ENCODE measurements at places on chromosomes 16 and 17. TPM values are rescaled to one million over a fixed set of nuclear protein-coding genes. Genes with fewer than 3 reads are reported as not detected.

DNA sequence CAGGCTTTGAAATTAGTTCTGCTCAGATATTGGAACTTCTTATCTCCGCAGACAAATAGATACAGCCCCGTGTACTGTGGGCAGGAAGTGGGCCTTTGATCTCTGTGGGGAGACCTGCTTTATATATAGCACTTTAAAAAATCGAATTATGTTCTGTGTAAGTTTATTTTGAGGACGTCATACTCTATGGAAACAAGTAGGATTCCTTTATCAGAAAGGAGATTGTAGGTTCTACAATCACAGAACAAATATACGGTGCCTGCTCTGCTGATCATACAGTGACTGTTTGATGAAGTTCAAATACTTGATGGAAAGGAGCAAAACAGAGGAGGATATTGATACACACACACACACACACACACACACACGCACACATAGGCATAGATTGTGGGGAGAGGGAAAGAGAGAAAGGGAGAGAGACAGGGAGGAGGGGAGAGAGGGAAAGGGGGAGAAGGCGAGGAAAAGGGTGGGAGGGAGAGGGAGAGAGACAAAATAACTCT, 14.7 kb upstream of the TMEM220 start:
- no peak overlapping the region for H3K4me3 ChIP-seq
- DNase-seq, result no peak
- no peaks in the 10 kb centered on the region for H3K27me3 ChIP-seq
- no peak overlapping the region for H3K27ac ChIP-seq

GRCh38 chr16:50696575-50697420, 3.4 kb downstream of the NOD2 start:
- DNase-seq, result peak; percentile 95
- H3K4me3 ChIP-seq, result no peak overlapping the region
- H3K27ac ChIP-seq, result peak overlapping the region; percentile 62
- peaks cover 46% of the 10 kb centered on the region for H3K4me1 ChIP-seq
- H3K27me3 ChIP-seq, result no peaks in the 10 kb centered on the region

DNA sequence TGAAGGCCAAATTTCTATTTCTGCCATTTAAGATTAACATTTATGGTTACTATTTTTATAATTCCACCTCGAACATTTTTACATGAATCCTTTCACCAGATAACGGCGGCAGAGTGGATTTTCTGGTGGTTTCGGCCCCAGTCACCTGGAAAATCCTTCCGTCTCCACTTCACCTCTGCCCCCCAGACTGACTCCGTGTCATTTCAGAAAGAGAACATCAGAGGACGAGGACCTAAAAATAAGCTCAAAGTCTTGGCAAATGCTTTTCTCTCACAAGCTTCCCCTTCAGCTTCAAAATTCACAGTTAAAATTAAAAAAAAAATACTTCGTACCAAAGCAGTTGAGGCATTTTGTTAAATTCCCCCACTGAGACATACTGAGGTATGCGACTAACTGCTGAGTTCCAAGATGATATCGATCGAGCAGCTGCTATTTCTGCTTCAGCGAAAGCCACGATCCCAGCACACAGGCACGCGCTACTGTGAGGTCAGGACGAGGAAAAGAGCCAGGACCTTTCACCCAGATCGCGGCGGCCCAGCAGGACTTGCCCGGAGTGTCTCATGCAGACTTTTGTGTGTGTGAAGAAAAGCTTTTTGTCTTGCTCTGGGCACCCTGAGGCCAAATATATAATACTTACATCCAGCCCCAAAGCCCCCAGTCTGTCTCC, 36.8 kb downstream of the ASPA start:
- H3K27ac ChIP-seq, result peak overlapping the region; percentile 53
- no peak for DNase-seq
- peaks cover 25% of the 10 kb centered on the region for H3K4me1 ChIP-seq
- H3K27me3 ChIP-seq, result no peaks in the 10 kb centered on the region
- no peaks in the 10 kb centered on the region for H3K36me3 ChIP-seq

RAB26 gene
- not detected for total RNA-seq

ENPP7 gene
- total RNA-seq, result not detected

DNA sequence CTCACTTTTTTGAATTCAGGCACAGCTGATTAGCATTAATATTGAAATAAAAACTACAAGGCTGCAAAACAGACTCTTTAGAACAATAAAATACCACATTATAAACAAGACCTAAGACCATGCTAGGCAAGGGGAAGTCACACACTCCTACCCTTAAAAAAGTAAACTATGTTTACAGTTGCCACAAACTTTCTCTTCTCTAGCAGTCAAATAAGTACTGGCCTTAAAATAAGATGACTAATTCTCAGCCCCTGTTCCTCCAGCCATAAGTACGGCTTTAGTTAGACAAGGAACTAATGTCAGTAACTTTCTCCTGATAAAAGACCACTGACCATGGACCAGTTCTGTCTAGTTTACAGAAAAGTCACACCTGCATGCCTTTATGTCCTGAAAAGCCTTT, 19.5 kb upstream of the CPHXL start:
- H3K27me3 ChIP-seq, result no peaks in the 10 kb centered on the region
- H3K27ac ChIP-seq, result no peak overlapping the region
- H3K4me3 ChIP-seq, result no peak overlapping the region
- no peak for DNase-seq
- no peaks in the 10 kb centered on the region for H3K4me1 ChIP-seq

DNA sequence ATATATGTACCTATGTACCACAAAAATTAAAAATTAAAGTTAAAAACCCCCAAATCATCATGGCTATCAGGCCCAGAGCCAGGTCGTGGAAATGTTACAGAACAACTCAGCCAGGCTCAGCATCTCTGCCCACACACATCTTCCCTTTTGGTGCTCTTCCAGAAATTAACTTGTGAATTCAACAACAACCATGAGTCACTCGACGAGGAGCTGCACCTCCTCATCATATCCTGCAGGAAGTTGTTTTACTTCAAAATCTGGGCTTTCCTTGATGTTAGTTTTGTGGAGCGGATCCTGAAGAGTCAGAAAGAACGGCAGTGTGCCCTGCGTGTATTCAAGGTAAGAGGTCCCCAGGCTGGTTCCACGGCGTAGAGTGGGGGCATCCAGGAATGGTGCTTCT, 10.6 kb downstream of the FBXO39 start:
- no peak overlapping the region for H3K4me3 ChIP-seq
- no peaks in the 10 kb centered on the region for H3K27me3 ChIP-seq
- DNase-seq, result no peak
- no peaks in the 10 kb centered on the region for H3K4me1 ChIP-seq

GRCh38 chr17:28574526-28574925, 2.2 kb downstream of the ALDOC start:
- no peak overlapping the region for H3K4me3 ChIP-seq
- no peak for DNase-seq
- peaks cover 45% of the 10 kb centered on the region for H3K4me1 ChIP-seq
- no peaks in the 10 kb centered on the region for H3K27me3 ChIP-seq

GRCh38 chr16:57049678-57050077, 42.7 kb upstream of the CPNE2 start:
- no peak overlapping the region for H3K4me3 ChIP-seq
- peaks cover 4% of the 10 kb centered on the region for H3K4me1 ChIP-seq
- no peak overlapping the region for H3K27ac ChIP-seq
- peaks cover 25% of the 10 kb centered on the region for H3K36me3 ChIP-seq

- H3K27ac ChIP-seq, result no peak overlapping the region
- no peak overlapping the region for H3K4me3 ChIP-seq
- H3K36me3 ChIP-seq, result no peaks in the 10 kb centered on the region
- DNase-seq, result peak; percentile 64
These were observed 354.6 kb upstream of the CDH11 start for GRCh38 chr16:65476448-65476955.

NOG gene
- 9.1 TPM for total RNA-seq

PRSS8 gene
- total RNA-seq, result not detected

- no peak overlapping the region for H3K4me3 ChIP-seq
- H3K27ac ChIP-seq, result peak overlapping the region; percentile 27
- H3K27me3 ChIP-seq, result no peaks in the 10 kb centered on the region
- peaks cover 29% of the 10 kb centered on the region for H3K36me3 ChIP-seq
These were observed 98.4 kb upstream of the PLCG2 start for GRCh38 chr16:81680444-81681275.

- DNase-seq, result no peak
- peaks cover 18% of the 10 kb centered on the region for H3K36me3 ChIP-seq
- H3K4me1 ChIP-seq, result no peaks in the 10 kb centered on the region
- no peaks in the 10 kb centered on the region for H3K27me3 ChIP-seq
These were observed 90.9 kb downstream of the PARN start for GRCh38 chr16:14539156-14539555.

LIMD2 gene
- 14.9 TPM for total RNA-seq

GRCh38 chr17:73770849-73771229, 126.6 kb upstream of the SDK2 start:
- peaks cover 26% of the 10 kb centered on the region for H3K4me1 ChIP-seq
- H3K4me3 ChIP-seq, result no peak overlapping the region
- H3K36me3 ChIP-seq, result no peaks in the 10 kb centered on the region
- H3K27me3 ChIP-seq, result no peaks in the 10 kb centered on the region

All from esophagus muscularis mucosa (tissue), 4 donors.